ENCODE measurements at places on chromosomes 7 and 10. TPM values are rescaled to one million over a fixed set of nuclear protein-coding genes. Genes with fewer than 3 reads are reported as not detected.

- H3K4me3 ChIP-seq, result no peak overlapping the region
- peak overlapping the region; percentile 36 for H3K27ac ChIP-seq
- peaks cover 9% of the 10 kb centered on the region for H3K36me3 ChIP-seq
- DNase-seq, result no peak
- no peaks in the 10 kb centered on the region for H3K27me3 ChIP-seq
- peaks cover 41% of the 10 kb centered on the region for H3K4me1 ChIP-seq
Measured at GRCh38 chr7:129877146-129877792, 75.5 kb downstream of the UBE2H start.

- H3K27me3 ChIP-seq, result no peaks in the 10 kb centered on the region
- H3K4me3 ChIP-seq, result no peak overlapping the region
- H3K36me3 ChIP-seq, result no peaks in the 10 kb centered on the region
Measured at GRCh38 chr7:137647905-137648565, 198.7 kb downstream of the DGKI start.

DNA sequence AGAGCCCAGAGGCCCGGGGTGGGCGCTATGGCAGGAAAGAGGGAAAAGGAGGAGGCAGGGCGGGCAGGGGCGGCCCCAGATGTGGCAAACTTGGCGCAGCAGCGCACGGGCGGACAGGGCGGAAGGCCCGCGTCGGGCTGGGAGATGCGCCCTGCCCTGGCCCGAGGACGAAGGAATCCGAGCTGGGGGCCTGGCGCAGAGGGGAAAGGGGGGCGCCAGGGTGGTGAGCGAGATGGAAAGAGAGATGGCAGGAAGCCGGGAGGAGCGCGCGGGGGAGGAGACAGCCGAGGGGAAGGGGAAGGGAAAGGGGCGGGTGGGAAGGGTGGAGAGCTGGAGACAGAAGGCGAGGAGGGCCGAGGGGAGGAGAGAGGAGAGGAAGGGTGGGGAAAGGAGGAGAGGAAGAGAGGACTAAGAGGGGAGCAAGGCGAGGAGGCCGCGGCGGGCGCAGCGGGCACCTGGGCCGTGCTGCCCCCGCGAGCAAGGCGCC is at the start of gene MARVELD1:
MARVELD1 (plus strand) TSS at position 392 of the 487 bp plus-strand sequence. CDS start 147 bp downstream, outside the sequence.
- peak within 1 kb of the TSS; percentile 93 for H3K27ac ChIP-seq
- peak; percentile 85 for DNase-seq
- H3K4me1 ChIP-seq, result peaks cover 72% of the 10 kb centered on the region
- peaks cover 12% of the 10 kb centered on the region for H3K36me3 ChIP-seq

NPC1L1 gene
- total RNA-seq, result 0.06 TPM

GRCh38 chr7:76515999-76516443 is 5.7 kb downstream of the UPK3B start:
- H3K4me1 ChIP-seq, result no peaks in the 10 kb centered on the region
- no peaks in the 10 kb centered on the region for H3K36me3 ChIP-seq
- no peak overlapping the region for H3K4me3 ChIP-seq
- no peak for DNase-seq
- no peak overlapping the region for H3K27ac ChIP-seq
- H3K27me3 ChIP-seq, result no peaks in the 10 kb centered on the region

NSUN5 gene
- total RNA-seq, result 23.4 TPM

FGFBP3 gene
- total RNA-seq, result 1.5 TPM

LIPF gene
- not detected for total RNA-seq

RBP3 gene
- total RNA-seq, result not detected

CPED1 gene
- 14.1 TPM for total RNA-seq

AOAH gene
- 13.4 TPM for total RNA-seq

DNA sequence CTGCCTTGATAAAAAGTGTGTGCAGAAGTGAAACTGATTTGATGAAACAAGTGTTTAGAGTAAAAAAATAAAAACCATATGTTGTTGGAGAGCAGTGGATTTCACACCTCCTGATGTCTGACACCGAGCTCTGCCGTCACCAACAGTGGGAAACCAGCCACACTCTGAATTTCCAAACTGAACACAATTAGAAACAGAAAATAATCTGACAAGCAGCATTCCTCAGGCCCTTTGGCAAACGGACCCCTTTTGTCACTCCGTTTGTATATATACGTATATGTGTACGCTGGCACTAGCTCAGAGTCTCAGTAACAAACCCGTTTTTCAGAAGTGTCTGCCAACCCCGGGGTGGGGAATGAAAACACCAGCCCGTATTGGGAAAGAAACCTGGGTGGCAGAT is 32.4 kb downstream of the TACC2 start:
- no peaks in the 10 kb centered on the region for H3K27me3 ChIP-seq
- no peak overlapping the region for H3K4me3 ChIP-seq
- H3K27ac ChIP-seq, result no peak overlapping the region
- DNase-seq, result no peak

RNF32 gene
- 0.85 TPM for total RNA-seq

CRYGN gene
- not detected for total RNA-seq

GRCh38 chr7:106717955-106718871 is 57.3 kb upstream of the CCDC71L start:
- peak overlapping the region; percentile 64 for H3K27ac ChIP-seq
- DNase-seq, result no peak
- H3K4me1 ChIP-seq, result peaks cover 30% of the 10 kb centered on the region
- no peaks in the 10 kb centered on the region for H3K27me3 ChIP-seq
- H3K36me3 ChIP-seq, result no peaks in the 10 kb centered on the region

GRCh38 chr10:65701168-65701776 is 1224.6 kb upstream of the LRRTM3 start:
- no peak overlapping the region for H3K27ac ChIP-seq
- H3K36me3 ChIP-seq, result no peaks in the 10 kb centered on the region
- no peak for DNase-seq
- no peak overlapping the region for H3K4me3 ChIP-seq

SLC18A3 gene
- total RNA-seq, result not detected

GRCh38 chr7:140391634-140392033 is 6.7 kb downstream of the SLC37A3 start:
- no peak for DNase-seq
- H3K27me3 ChIP-seq, result no peaks in the 10 kb centered on the region
- H3K36me3 ChIP-seq, result no peaks in the 10 kb centered on the region
- H3K4me1 ChIP-seq, result peaks cover 63% of the 10 kb centered on the region
- H3K27ac ChIP-seq, result no peak overlapping the region
- H3K4me3 ChIP-seq, result no peak overlapping the region

CYP2C19 gene
- not detected for total RNA-seq

GRCh38 chr10:31867646-31868045 is 61.0 kb downstream of the ARHGAP12 start:
- DNase-seq, result no peak
- H3K27ac ChIP-seq, result no peak overlapping the region
- H3K36me3 ChIP-seq, result no peaks in the 10 kb centered on the region
- no peaks in the 10 kb centered on the region for H3K4me1 ChIP-seq
- H3K4me3 ChIP-seq, result no peak overlapping the region

All from left lung (tissue), 14 donors.